Activated T-helper 1 cell treated with Interleukin-2 at 50 U/mL for 16 hours (primary cell): ENCODE measurements at places on chromosomes 16 and 17.
A peak's percentile ranks its signal among the peaks of the same experiment; 100 is the strongest.

DNA sequence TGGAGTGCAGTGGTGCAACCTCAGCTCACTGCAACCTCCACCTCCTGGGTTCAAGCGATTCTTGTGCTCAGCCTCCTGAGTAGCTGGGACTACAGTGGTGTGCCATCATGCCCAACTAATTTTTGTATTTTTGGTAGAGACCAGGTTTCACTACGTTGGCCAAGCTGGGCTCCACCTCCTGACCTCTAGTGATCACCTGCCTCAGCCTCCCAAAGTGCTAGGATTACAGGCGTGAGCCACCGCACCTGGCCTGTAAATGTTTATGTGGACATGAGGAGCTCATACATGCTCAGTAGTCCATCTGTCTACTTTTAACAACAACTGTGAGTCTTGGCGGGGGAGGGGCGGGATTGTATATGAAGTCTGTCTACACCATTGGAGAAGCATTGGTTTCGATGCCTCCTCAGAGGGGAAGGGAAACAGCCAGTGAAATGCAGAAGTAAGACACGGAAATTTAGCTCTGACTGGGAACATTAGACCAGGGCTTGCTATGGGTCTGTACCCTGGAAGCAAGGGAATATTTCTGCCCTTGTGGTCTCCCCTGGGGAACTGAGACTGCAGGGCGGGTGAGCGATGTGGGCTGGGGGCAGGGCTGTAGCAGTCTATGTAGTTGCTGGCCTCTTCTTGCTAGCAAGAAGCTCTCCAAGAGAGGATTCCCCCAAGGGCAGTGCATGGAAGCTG lies 9.3 kb downstream of the NUBP1 start:
- DNase-seq: no peak

DNA sequence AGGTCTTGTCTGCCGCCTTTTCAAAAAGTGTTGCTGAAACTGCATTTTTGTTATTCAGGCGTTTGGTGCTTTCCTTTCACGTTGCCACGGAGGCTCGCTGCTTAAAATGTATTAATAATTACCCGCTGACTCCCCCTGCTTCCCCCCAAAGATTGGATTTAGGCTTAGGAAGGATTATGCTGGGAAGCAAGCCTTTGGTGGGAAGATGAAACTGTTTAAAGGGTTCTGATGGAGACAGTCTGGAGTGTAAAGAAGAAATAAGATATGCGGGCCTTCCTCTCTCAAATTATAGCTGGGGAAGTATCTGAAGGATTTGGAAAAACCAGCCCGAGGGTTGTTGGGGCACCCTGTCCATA lies 1.1 kb downstream of the KSR1 start:
- DNase-seq: no peak

DNA sequence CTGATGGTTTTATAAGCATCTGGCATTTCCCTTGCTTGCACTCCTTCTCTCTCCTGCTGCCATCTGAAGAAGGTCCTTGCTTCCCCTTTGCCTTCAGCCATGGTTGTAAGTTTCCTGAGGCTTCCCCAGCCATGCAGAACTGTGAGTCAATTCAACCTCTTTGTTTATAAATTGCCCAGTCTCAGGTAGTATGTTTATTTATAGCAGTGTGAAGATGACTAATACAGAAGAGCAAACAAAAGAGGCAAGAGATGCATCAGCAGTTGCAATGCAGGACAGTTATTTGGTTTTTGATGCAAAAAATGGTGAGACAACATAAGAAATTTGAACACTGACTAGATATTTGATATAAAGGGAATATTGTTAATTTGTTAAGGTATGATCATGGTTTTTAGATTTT lies 16.8 kb downstream of the TMEM100 start:
- DNase-seq: no peak

DNA sequence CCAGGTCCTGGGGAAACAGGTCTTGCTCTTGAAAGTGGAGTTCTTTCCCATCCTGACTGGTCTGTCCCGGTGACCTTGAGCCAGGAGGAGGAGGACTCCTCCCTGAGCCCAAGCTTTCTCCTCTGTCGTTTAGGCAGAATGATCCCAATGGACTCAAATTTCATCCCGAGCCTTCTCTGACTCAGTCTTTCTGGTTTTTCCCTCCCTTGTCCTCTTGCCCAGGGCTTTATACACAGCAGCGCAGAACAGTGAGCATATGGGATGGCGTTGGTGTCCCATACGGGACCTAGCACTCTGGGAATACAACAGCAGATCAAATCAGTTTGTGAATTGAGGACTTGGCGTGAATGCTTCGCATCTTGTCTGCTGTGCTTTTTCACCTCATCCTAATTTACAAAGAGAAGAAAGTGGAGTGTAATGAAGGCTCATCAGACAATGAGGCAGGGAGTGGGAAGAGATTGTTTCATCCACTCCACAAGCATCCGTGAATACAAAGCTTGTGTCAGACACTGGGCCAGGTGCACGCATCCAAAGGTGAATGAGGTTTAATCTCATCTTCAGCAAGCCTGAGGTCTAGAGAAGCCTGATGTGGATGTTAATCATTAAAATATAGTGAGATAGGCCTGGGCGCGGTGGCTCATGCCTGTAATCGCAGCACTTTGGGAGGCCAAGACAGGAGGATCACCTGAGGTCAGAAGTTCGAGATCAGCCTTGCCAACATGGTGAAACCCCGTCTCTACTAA lies 1.1 kb upstream of the XYLT1 start:
- no peak for DNase-seq

GRCh38 chr16:30357715-30358576 lies 2.8 kb upstream of the CD2BP2 start:
- no peak for DNase-seq

DNA sequence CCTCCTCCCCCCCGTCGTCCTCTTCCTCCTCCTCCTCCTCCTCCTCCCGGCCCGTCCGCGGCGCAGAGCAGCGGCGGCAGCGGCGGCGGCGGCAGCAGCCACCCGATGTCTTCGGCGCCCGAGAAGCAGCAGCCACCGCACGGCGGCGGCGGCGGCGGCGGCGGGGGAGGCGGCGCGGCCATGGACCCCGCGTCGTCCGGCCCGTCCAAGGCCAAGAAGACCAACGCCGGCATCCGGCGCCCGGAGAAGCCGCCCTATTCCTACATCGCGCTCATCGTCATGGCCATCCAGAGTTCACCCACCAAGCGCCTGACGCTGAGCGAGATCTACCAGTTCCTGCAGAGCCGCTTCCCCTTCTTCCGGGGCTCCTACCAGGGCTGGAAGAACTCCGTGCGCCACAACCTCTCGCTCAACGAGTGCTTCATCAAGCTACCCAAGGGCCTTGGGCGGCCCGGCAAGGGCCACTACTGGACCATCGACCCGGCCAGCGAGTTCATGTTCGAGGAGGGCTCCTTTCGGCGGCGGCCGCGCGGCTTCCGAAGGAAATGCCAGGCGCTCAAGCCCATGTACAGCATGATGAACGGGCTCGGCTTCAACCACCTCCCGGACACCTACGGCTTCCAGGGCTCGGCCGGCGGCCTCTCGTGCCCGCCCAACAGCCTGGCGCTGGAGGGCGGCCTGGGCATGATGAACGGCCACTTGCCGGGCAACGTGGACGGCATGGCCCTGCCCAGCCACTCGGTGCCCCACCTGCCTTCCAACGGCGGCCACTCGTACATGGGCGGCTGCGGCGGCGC lies at the start of gene FOXF1:
FOXF1 (plus strand) TSS at position 63 of the 797 bp plus-strand sequence; CDS start at position 106, 43 bp downstream.
- DNase-seq: no peak

DNA sequence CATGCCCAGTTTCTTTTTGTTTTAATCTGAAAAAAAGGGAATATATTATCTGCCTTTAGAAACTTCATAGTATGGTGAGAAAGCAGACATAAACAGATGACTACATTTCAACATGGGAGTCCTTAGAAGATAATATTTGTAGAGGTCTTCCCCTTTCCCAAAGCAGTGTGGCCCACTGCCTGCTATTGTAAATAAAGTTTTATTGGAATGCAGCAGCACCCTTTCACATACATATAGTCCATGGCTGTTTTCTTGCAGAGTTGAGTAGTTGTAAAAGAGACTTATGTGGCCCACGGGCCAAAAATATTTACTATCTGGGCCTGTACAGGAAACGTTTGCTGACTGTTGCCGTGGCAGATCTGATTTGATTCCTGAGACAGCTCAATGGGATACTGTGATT lies 8.5 kb downstream of the KATNIP start:
- no peak for DNase-seq

- no peak for DNase-seq
These were observed 2.8 kb downstream of the RPL23A start for GRCh38 chr17:28722417-28723158.

DNA sequence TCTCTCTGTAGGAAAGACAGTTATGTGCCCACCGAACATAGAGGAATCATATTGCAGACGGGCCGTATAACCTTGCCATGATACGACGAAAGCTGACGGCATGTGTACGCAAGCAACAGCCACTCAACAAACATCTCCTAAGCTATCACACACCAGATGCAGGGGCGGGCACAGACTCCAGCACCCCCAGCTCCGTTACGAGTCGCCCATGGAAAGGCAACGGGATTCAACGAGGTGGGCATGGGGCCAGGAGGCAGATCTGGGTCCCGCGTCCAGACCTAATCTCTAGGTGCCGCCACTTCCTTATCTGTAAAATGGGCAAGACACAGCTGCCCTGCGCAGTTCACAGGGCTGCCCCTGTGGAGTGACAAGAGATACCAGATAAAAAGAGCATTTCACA lies 35.6 kb downstream of the ABR start:
- no peak for DNase-seq

GRCh38 chr17:58680038-58680369 lies 11.8 kb downstream of the TEX14 start:
- DNase-seq: no peak

DNA sequence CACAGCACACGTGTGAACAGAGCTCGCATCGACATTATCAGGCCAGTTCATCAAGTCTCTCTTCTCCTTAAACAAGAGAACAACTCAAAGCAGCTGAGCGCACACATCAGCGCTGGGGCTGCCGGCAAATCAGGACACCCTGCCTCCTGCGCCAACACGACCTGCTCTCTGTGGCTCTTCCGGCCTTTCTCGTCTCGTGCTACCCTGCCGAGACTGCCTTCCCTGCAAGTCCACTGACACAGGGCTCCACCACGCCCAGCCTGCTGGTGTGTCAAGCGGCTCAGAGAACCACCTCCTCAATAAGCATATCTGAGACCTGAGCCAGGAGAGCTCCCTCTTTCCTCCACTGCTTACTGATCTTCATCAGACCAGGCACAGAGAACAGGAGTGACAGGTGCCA lies 96.9 kb downstream of the ZNF778 start:
- peak; percentile 56 for DNase-seq

DNA sequence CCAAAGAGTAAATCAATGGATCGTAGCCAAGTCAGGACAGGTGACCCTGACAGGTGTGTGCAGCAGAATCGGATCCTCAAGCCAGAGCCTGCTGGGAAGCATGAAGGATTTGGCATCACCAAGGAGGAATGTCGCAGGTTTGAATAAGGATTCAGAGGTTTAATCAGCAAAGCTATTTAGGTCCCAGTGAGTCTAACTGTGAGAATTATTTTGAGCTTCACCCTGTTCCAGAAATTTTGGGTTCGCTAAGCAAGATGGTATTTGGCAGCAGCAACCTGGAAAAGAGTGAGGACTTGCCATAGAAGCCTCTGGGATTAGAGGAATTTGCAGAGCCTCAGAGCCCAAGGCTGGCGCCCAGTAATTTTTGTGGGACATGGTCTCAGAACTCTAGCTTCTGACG lies 173.0 kb downstream of the CCDC182 start:
- no peak for DNase-seq

DNA sequence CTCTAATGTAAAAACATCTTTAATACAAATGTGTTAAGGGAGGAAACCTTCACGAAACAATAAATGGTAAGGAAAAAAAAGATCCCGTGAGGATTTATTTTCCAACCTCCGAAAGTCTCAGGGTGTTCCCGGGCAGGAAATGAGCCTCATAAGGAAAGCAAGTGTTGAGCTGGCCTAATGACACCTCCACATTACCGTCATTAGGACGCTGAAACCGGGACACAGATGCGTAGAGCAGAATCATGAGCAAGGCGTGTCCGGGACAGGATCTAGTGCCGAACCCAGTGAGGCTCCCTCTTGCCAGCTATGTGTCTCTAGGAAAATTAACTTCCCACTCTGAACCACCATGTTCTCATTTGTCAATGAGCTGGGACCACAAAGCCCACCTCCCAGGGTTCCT lies 22.7 kb upstream of the CYTH1 start:
- no peak for DNase-seq

DNA sequence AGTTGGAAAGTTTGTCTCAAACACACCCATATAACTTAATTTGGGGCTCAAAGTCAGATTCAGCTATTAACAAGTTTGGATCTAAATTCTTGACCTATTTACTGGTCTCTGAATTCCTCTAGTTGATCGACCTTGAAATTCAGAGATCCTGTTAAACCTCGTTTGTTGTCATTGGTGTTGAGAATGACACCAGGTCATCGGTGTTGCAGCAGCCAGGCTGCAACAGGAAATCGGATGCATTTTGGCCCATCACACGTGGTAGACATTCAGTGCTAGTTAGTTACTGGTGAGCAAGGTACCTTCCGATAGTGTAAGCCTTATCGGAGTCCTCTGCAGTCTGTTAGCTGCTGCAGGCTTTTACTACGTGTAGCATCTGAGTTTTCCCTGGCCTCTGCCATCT lies 82.3 kb downstream of the WWP2 start:
- DNase-seq: no peak

GRCh38 chr17:30924341-30924740 lies 2.6 kb downstream of the ADAP2 start:
- DNase-seq: no peak

- DNase-seq: no peak
These were observed 70.2 kb upstream of the NETO2 start for GRCh38 chr16:47213761-47214440.

DNA sequence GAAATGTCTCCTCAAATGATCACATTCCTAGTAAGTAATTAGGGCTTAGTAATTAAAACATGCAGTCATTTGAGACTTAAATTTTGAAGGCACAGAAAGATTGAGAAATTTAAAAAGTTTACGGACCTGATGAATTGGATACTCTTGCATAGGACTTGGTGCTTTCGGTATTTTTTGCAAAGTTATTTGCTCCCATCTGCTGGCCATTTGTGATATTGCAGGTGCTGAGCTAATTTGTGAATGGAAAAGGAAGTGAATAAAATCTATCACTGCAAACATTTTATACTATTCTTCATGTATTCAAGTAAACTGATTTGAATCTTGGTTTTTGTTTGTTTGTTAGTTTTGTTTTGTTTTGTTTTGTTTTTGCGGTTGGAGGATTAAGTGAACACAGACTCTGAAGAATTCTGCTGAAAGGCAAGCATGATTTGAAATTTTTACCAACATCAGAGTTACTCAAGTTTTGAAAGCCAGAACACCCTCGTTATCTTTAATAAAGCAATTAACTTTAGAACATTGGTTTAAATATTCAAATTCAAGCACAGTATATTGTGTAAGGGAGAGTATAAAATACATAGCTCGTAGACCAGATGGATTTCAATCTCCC lies 689.5 kb upstream of the RBFOX1 start:
- no peak for DNase-seq
